Common myeloid progenitor, CD34-positive (primary cell): ENCODE measurements at places on chromosomes 2 and 18.

DNA sequence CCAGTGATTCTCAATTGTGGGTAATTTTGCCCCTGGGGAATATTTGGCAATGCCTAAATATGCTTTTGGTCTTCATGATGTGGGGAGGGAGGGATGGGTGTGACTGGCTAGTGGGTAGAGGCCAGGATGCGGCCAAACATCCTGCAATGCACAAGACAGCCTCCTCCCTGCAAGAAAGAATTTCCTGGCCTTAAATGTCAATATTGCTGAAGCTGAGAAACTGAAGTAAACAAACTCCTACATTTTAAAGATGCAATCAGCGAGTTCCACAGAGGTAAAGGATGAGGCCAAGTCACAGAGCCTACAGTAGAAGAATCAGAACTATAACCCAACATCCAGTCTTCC, 272.9 kb upstream of the EPHA4 start:
- DNase-seq: no peak

GRCh38 chr2:46351750-46352138, 54.5 kb downstream of the EPAS1 start:
- DNase-seq: no peak

GRCh38 chr2:215658635-215659305, 222.9 kb upstream of the FN1 start:
- DNase-seq: no peak

DNA sequence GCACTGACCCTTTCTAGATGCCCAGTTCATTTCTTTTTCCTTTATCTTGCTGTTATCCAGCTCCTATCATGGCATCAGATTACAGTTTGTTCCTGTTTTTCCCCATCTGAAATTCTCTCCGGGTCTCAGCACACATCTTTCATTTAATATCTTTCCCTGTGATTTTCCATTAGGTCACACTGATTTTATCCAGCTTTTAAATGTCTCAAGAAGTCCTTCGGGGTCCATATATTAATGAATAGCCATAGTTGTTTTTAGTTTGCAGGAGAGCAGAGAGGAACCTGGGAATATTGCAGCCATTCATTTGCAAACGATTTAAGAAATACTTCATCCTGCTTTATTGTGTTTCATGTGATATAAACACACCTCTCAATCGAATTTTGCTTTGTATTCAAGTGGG, 374.2 kb downstream of the TDRD15 start:
- no peak for DNase-seq

GRCh38 chr2:86171295-86171694, 24.0 kb downstream of the IMMT start:
- no peak for DNase-seq

DNA sequence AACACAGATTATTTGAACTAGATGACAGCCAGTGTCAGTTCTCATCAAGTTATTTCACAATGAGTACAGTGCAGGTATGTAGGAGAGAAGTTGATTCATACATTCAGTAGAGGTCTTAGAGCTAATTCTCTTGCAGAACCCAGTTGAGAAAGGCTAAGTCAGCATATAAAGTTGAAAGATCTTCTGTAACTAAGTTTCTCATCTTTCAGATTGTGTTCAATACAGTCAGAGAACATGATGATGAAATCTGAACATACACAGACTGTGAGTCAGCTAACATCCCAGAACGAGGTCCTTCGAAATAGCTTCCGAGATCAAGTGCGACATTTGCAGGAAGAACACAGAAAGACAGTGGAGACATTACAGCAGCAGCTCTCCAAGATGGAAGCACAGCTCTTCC, 41.9 kb upstream of the LIMS1 start:
- DNase-seq: no peak

DNA sequence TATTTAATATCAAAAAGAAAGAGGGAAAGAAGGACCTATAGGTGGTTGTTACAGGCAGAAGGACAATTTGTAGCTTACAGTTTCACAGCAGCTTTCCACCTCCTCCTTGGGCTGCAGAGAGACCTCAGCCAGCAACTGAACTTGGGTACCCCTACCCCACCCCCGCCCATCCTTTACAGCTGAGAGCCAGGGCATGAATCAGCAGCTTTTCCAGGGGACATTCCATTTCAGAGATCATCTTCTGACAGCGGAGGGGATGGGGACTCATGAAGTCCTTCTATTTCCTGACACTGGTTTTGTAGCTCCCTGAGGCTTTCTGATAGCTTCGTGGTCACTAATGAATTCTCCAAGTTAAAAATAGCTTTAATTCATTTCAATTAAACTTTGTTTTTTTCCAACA, 96.4 kb downstream of the ITGB1BP1 start:
- DNase-seq: no peak

- no peak for DNase-seq
These were observed 80.4 kb downstream of the POLR1A start for GRCh38 chr2:86025229-86025820.

DNA sequence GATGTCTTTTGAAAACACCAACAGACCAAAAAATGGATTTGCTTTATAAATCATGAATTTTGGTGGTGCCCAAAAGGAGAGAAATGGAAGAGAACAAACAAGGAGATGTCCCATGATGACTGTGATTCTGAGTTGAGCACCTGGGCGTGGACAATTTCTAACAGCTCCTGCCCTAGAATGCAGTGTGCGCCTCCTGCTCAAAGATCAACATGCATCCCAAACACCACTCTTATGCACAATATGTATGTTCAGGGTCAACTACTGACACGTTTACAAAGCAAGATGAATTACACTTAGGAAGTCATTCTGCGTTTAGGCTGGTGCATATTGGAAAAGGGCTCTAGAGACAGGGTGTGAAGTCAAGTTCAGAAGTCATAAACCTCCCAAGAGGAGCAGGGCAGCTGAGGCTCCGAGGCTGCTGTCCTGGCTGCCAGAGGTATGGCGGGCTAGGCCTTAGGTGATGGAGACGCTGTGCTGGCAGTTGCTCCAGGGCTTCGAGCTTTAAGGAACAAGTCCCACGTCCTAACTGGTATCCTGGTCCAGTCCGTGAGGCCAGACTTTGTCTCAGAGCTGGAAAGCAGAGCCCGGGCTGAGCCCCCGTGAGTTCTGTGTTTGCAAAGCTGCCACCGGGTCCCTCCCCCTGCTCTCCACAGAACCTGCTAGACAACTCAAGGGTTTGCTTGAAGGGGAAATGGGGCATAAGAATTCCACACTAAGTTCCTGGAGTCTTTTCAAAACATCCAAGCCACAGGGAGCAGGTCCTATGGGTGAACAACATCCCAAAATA, 74.0 kb downstream of the ZNF516 start:
- no peak for DNase-seq

DNA sequence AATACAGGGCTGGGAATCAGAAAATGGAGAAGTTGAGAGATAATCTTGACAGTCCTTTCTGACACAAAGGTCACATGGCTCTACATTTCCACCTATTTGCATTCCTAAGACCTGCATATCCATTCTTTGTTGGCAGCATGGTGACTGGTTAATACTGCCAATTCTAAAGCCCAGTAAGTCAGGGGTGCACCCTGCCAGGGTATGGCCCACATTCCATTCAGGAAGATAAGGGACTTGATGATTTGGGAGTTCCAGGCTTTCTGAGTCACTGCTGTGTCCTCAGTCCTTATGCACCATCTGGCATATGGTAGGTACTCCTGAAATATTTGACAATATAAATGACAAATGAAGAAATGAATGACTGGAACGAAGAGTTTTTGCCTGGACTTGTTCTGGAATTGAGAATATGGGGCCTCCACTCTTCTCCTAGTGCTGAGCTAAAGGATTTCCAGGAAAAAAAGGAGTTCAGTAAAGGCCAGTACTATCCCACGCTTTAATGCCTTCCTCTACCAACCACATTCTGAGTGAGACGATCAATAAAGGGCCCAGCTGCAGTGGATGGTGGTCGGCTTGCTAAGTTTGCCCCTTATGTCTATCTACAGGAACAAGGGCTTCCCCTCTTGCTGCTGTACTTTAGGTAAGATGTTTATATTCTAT, 31.7 kb upstream of the EIF2AK3 start:
- DNase-seq: peak; percentile 11

DNA sequence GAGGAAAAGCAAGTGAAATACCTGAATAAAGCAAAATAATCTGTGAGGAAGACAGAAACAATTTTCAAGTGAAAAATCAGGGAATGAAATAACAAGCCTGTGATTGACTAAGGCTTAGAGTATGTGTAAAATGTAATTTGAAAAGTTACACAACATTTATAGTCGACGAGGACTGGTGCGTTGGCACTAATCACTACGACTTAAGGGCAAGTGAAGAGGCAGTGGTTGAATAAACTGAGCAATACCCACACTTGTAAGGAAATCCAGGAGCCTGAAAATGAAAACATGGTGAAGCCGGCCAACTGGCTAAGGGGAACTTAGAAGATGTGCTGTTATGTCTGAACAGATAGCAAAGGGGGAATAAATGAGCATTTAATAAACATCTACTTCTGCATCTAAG, 13.4 kb downstream of the DOK1 start:
- no peak for DNase-seq

DNA sequence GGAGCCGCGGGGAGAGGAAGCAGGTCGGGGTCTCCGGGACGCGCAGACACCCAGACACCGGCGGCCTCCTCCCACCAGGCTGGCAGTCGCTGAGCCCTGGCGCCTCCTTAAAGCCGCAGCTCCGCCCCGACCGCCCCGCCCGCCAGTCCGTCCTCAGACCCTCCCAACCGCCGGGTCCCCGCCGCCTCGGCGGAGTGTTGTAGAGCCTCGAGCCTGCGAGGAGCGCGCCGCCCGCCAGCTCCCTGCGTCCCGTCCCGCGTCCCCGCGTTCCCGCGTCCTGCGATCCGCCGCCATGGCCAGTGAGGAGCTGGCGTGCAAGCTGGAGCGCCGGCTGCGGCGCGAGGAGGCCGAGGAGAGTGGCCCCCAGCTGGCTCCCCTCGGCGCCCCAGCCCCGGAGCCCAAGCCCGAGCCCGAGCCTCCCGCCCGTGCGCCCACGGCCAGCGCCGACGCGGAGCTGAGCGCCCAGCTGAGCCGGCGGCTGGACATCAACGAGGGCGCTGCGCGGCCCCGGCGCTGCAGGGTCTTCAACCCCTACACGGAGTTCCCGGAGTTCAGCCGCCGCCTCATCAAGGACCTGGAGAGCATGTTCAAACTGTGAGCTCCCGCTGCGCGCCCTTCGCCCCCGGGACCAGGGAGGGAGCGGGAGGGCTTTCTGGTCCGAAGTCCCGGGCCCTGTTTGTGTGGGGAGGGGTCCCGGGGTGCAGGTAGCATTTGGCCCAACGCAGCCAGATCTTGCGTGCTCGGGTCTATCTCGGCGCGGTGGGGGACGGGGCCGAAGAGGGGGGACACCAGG, at the start of gene EFHD1:
Gene EFHD1 (plus strand): TSS at position 192 of the 793 bp plus-strand sequence. CDS start 101 bp downstream, at position 293.
- DNase-seq: peak; percentile 55

GRCh38 chr2:227793148-227793712, 20.4 kb upstream of the CCL20 start:
- no peak for DNase-seq

DNA sequence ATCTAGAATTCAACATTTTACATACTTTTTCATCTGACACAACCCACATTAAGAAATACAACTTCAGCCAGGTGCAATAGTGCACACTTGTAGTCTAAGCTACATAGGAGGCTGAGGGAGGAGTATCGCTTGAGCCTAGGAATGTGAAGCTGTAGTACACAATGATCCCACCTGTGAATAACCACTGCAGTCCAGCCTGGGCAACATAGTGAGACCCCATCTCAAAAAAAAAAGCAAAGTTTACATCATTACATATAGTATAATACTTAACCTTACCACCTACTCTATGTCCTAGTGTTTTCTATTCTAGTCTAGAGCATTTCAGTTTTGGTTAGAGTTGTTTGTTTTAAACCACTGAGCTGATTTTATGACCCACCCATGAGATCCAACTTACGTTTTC, 86.5 kb upstream of the FAM117B start:
- no peak for DNase-seq

- no peak for DNase-seq
These were observed 96.7 kb downstream of the RHOB start for GRCh38 chr2:20543469-20544152.

GRCh38 chr2:143937723-143938350, 582.1 kb downstream of the ZEB2 start:
- DNase-seq: no peak

DNA sequence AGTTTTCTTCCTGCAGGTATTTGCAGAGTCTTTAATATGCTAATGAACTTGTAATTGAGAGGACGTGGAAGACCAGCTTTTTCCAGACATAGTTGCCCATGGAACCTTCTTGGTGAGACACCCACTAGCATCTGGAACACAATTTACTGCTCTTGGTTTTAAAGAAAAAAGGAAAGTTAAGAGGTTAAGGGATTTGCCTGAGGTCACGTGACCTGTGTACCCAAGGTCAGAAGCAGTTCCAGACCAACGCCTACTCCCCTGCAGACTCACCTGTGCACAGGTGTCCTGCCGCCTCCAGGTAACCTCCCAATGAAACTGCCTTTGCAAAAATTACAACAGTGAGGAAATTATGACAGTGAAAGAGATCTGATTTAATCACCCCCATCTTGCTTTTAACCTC, 172.7 kb downstream of the ANAPC1 start:
- DNase-seq: no peak

DNA sequence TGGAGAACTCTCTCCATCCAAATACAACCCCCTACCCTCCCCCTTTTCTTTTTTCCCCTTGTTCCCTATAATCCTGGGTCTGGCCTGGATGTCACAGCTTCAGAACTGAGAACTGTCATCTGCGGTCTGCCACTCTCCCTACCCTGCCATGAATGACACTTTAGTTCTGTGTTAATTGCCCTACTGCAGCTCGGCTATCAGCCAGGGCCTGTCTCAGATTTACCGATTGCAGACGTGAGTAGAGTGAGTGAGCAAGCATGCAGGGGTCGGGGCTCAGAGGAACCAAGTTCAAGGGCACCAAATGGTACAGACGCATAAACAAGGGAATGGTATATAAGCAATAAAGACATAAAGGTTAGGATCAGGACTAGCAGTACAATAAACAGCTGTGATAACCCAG, 967.8 kb downstream of the BCL11A start:
- DNase-seq: no peak

DNA sequence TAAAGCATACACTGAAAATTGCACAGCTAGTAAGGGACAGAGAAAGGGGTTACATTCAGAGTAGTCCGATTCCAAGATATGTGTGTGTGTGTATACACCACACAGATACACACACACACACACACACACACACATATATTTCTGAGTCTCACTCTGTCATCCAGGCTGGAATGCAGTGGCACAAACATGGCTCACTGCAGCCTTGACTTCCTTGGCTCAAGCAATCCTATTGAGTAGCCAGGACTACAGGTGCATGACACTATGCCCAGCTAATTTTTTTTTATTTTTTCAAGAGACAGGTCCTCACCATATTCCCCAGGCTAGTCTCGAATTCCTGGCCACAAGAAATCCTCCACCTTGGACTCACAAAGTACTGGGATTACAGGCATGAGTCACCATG, 68.1 kb upstream of the ITPRID2 start:
- no peak for DNase-seq
